ENCODE measurements at places on chromosomes 2 and 18. TPM values are rescaled to one million over a fixed set of nuclear protein-coding genes. Genes with fewer than 3 reads are reported as not detected.

The DYNAP gene
- total RNA-seq = not detected

The GYPC gene
- total RNA-seq = 59.0 TPM

The ONECUT2 gene
- 0.71 TPM for total RNA-seq

The UGT1A9 gene
- not detected for total RNA-seq

The SERPINB3 gene
- total RNA-seq = not detected

The HNRNPA3 gene
- 37.8 TPM for total RNA-seq

The FSIP2 gene
- not detected for total RNA-seq

The DCDC2C gene
- not detected for total RNA-seq

The RPRM gene
- total RNA-seq = not detected

GRCh38 chr2:62768615-62769014, 63.1 kb downstream of the EHBP1 start:
- DNase-seq = no peak

GRCh38 chr2:38301969-38302702, 74.9 kb downstream of the ATL2 start:
- no peak for DNase-seq

DNA sequence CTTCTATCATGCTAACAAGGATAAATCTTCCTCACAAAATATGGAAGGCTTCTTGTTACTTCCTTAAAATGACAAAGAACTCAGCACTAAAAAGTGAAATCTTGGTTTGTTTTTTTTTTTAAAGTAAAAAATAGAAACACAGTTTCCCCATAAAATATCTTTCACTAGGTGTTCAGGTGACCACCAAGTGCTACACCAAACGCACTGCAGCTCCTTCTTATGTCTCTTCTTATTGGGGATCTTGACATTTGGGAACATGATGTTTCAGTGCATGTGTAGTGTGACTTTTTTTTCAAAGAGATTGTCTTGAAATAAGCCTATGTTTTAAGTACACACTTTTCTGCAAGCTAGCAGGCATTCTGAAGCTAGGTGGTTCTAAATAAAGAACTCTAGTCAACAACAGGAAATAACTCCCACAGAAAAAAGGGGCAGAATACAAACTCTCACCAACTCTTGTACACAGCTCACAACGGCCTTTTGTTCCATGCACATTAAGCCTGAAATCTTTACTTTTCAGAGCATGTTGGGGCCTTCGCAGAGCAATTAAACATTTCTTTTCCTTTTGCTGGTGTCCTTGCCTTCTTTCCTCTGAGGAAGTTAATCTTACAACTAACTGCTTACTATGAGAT, 13.2 kb upstream of the SERTAD2 start:
- no peak for DNase-seq

- DNase-seq = peak; percentile 61
Measured at GRCh38 chr2:204315236-204315662, 230.0 kb upstream of the PARD3B start.

DNA sequence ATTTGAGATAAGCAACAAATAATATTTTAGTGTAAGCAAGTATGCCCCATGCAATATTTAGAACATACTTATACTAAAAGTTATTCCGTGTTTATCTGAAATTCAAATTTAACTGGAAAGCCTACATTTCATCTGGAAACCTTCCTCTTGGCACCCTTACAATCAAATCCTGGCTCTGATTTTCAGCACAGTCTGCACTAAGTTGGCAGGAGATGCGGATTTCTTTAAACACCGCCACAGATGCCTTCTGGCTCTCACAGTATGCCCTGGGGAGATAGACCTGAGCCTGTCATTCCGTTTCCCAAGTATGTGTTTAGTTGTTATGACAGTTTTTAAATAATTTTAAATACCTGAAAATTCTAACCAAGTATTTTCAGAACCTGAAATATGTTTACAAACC, 7.3 kb upstream of the MLPH start:
- no peak for DNase-seq

GRCh38 chr2:226862623-226863022, 26.8 kb downstream of the RHBDD1 start:
- no peak for DNase-seq

- peak; percentile 73 for DNase-seq
Measured at GRCh38 chr2:46849046-46849715, 66.4 kb downstream of the MCFD2 start.

DNA sequence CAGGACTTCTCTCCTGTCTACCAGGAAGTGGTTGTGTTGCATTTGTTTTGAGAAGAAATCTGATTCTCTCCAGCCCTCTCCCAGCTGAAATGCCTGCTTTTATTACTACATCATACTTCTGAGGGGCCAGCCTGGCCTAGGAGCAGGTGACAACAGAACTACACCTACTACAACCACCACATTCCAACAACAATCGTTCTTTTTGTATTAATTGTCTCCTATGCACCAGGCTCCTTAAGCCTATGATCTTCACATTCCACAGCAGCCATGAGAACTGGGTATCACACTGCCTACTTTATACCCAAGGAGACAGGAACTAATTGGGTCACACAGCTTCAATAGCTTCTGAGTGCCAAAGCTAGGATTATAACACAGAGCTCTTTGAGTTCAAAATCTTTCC, 167.7 kb downstream of the TDRD15 start:
- DNase-seq = no peak

DNA sequence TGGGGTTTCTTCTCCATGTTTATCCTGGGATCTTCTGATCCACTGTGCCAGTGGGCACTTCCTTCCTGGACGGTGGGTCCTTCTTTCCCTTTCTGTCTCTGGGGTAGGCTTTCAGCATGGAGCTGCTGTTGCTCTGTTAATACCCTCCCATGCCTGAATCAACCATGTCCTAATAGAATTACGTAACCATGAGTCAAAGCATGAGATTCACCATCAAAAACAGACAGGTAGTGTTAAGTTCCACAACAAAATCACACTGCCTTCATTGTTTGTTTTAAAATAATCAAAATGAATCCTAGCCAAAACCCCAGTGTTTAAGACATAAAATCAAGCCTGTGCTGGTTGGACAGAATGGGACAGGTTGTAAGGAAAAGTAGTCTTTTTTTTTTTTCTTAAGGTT, 37.5 kb downstream of the GNAL start:
- no peak for DNase-seq

GRCh38 chr2:221572821-221573429, 821 bp upstream of the EPHA4 start:
- peak; percentile 35 for DNase-seq

DNA sequence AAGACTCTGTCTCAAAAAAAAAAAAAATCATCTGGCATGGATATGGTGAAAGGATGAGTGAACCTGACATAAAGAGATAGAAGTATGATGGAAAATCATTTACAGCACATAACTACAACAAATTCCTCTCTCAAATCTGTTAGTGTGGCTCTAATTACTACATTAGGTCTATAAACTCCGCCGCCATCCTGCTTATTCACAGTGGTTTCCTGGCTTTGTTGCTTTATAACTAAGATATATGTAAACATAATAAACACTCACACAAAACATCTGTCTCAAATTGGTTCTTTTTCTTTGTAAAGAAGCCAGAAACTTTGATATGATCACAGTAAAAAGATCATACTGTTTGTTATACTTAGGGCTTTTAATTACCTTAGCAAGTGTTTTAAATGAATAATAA, 412.6 kb upstream of the FAM98A start:
- no peak for DNase-seq

GRCh38 chr2:207045531-207045930, 106.2 kb downstream of the CPO start:
- no peak for DNase-seq

- DNase-seq = no peak
Measured at GRCh38 chr18:55287149-55287806, 300.7 kb downstream of the TCF4 start.

DNA sequence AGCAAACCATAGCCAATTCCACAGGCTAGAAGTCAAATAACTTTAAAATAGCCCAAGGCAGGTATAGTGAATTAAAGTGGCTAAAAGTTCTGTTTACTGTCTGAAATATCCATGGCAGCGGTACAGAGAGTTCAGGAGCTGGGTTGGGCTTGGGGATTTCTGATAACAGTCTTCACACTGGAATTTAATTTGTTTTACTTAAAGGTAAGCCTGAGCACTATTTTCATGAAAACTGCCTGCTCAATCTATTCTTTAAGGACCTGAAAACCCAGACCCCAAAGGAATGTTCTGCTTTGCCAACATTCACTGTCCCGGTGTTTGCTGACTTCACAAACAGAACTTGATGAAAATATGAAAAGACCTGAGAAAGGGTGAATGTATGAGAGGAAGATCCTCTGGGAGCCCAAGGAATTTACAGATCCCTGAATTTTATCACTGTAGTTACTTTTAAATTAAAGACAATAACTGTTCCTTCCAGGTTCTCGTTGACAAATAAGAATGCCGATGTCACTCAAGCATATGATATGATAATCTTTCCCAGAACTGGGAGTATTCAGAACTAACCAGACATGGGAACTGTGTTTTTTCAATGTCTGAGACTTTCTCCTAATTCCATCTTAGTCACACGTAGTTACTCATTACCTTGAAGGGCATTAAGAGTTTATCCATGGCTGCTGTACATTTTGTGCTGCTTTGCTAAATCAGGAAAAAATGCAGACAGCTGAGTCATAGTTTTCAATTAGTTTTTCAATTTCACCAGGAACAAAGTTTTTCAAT, 28.3 kb upstream of the ITGB6 start:
- peak; percentile 87 for DNase-seq

GRCh38 chr2:9909106-9909505, 42.4 kb upstream of the GRHL1 start:
- DNase-seq = no peak

- DNase-seq = peak; percentile 33
Measured at GRCh38 chr2:111905990-111906735, 7.8 kb downstream of the MERTK start.

DNA sequence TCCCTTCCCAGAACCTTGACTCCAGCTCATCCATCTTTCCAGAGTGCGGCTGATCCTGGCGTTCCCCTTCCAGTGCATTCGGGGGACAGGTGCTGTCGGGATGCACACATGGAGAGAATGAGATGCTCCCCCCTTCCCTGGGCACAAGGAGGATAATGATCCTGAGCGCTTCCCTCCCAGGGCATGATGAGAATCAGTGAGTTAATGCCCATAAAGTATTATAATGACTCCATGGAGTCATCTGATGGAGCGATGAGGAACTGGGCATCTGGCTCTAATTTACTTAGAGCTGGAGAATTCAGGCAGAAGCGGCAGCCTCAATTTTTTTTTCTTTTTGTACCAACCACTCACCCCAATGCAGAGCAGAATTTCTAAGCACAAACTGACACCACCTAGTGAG, 79.6 kb upstream of the SKOR2 start:
- DNase-seq = no peak

DNA sequence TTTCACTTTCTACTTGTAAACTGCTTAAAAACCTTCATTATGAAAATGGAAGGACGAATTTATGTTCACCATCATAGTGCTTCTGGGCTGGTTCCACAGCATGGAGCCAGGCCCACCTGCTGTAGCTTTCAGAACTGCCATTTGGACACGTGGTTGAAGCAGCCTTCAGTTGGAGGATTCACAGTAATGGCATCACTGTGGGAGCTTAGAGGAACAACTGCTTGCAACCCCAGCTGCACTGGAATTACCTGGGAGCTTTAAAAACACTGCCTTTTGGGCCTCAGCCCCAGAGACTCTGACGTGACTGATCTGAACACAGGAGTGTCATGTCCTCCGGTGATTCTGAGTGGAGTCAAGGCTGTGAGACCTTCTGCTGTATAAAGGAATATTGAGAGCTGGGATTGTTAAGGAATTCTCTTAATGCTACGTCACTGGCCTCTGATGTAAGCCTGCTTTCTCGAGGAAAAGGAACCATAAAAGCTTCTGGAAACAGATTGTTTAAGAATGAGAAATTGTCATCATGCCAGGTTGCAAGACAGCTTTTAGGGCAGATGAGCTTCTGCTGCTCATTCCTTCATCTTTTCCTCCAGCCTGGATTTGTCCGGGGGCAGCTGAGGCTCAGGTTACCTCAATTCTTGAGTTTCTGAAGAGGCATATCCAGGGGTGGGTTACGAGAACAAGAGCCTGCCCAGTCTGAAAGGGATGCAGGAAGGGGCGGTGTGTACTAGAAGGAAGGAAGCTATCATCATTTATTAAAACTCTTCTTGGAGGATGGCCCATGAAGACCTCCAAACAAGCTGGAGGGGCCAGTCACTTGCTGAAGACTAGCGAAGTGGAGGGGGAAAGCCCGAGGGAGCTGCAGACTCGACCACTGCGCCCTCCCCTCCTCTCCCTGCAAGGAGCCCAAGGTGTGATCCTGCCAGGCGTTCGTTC, 1.3 kb upstream of the IL1R1 start:
- DNase-seq = no peak

Measured in A172 (cell line).